ENCODE measurements at places on chromosomes 16 and 17.

GRCh38 chr16:9042964-9043680 lies 48.3 kb upstream of the HAPSTR1 start:
- no peak for DNase-seq

DNA sequence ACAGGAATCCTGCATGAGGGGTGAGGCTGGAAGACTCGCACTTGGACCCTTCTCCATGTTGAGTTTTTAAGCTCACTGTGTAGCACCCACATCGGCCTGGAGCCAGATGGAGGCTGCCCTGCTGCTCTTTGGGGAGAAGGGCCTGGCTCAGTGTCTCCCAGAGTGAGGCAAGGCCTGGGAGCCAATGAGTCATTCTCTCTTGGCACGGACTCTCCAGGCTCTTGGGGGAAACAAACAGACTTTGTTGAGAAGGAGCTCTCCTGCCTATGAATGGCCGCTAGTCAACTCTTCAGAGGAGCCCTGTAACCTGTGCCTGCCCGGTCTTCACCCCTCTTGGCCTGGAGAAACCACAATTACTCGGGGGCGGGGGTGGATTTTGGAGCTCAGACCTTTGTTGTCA lies 50.8 kb upstream of the MAF start:
- no peak for DNase-seq

DNA sequence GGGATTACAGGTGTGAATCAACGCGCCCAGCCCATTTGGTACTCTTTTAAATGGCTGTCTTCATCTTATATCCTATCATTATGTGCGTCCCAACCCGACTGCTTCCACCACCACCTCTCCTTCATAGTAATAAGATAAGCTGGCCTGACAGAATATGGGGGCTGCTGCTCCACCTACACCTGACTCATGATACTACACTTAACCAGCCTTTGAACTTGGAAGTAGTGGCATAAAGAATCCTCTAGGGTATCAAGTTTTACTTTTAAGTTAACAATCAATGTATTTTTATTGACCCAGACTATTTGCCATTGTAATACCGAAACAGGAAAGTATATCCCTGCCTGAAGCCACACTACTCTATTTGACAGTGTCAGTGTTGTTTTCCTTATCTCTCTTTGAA lies 18.8 kb downstream of the PDZD9 start:
- DNase-seq = no peak

DNA sequence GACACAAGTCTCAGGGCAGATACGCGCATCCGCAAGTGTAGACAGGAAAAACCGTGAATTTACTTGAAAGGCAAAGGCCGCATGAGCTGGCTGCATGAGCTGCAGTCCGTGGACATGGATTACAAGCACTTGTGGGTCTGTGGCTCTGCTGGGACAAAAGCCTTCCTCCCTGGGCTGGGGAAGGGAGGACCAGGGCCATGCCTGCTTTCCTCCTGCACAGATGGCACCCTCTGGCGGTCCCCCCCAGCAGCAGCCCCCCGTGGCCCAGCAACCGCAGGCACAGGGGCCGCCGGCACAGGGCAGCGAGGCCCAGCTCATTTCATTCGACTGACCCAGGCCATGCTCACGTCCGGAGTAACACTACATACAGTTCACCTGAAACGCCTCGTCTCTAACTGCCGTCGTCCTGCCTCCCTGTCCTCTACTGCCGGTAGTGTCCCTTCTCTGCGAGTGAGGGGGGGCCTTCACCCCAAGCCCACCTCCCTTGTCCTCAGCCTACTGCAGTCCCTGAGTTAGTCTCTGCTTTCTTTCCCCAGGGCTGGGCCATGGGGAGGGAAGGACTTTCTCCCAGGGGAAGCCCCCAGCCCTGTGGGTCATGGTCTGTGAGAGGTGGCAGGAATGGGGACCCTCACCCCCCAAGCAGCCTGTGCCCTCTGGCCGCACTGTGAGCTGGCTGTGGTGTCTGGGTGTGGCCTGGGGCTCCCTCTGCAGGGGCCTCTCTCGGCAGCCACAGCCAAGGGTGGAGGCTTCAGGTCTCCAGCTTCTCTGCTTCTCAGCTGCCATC lies 1.7 kb upstream of the MRPL12 start:
- DNase-seq = no peak

GRCh38 chr17:12826431-12826830 lies 37.1 kb downstream of the ARHGAP44 start:
- no peak for DNase-seq

- no peak for DNase-seq
These were observed 19.7 kb downstream of the DHRS7B start for GRCh38 chr17:21146362-21147015.

DNA sequence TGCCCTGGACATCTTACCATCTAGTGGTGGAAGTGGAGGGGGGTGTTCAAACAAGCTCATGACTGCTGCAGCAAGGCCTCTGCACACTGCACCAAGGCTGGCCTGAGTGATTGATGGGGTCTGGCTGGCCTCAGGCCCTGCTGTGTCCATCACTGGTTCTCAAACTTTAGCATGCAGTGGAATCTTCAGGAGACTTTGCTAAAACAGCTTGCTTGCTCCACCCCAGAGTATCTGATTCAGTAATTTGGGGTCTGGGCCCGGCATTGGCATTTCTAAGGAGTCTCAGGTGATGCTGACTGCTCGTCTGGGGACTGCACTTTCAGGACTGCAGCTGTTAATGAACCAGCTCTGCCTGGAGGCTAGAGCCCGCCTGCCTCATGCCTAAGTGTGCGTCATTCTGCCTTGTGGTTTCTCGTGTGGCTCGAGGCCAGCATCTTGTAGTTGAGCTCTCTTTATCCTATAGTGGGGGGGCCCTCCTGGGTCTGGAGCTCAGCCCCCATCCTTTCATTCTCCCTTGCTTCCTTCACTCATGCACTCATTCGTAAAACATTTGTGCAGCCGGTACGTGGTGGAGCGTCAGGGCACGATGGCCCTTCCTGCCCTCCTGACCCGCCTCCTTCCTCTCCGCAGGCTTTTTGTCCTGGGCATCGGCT lies 4.1 kb downstream of the MGAT5B start:
- no peak for DNase-seq

Data from activated naive CD8-positive, alpha-beta T cell treated with anti-CD3 and anti-CD28 coated beads for 36 hours (primary cell).